Esophagus muscularis mucosa (tissue), 4 donors: ENCODE measurements at places on chromosomes 11 and 22. TPM values are rescaled to one million over a fixed set of nuclear protein-coding genes. Genes with fewer than 3 reads are reported as not detected.

GRCh38 chr11:82898241-82898640 lies 2.0 kb downstream of the PRCP start:
- no peaks in the 10 kb centered on the region for H3K27me3 ChIP-seq
- DNase-seq = no peak
- peak overlapping the region; percentile 10 for H3K4me3 ChIP-seq
- H3K4me1 ChIP-seq = peaks cover 9% of the 10 kb centered on the region
- H3K27ac ChIP-seq = no peak overlapping the region

GRCh38 chr11:47797633-47798032 lies 30.5 kb upstream of the FNBP4 start:
- peaks cover 86% of the 10 kb centered on the region for H3K36me3 ChIP-seq
- no peaks in the 10 kb centered on the region for H3K27me3 ChIP-seq
- no peak overlapping the region for H3K27ac ChIP-seq
- H3K4me1 ChIP-seq = no peaks in the 10 kb centered on the region
- no peak for DNase-seq
- H3K4me3 ChIP-seq = no peak overlapping the region

- H3K27me3 ChIP-seq = peaks cover 6% of the 10 kb centered on the region
- H3K27ac ChIP-seq = no peak overlapping the region
- no peak for DNase-seq
Observed at GRCh38 chr11:121446752-121447156, 5.4 kb upstream of the SORL1 start.

DNA sequence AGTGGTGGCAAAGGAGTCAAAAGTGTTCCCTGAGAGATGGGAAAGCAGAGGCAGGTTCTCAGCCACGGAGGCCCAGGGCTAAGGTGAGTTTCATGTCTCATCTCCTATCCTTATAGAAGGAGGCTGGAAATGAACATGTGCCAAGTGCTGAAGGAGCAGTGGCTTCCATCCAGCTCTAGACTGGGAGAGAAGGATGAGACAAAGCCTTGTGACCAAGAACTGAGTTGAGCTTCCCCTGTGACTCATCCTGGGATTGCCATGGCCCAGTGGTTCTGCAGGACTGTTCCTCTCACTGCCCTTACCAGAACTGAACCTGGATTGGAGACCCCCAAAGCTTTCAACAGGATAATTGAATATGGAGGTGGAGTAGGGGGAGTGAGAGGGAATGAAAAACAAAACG lies 16.7 kb upstream of the OR9Q1 start:
- no peaks in the 10 kb centered on the region for H3K27me3 ChIP-seq
- H3K36me3 ChIP-seq = no peaks in the 10 kb centered on the region

- DNase-seq = no peak
- H3K27me3 ChIP-seq = no peaks in the 10 kb centered on the region
- H3K36me3 ChIP-seq = no peaks in the 10 kb centered on the region
Observed at GRCh38 chr11:28878025-28878424, 769.8 kb downstream of the METTL15 start.

- H3K4me1 ChIP-seq = no peaks in the 10 kb centered on the region
- H3K4me3 ChIP-seq = no peak overlapping the region
- no peaks in the 10 kb centered on the region for H3K27me3 ChIP-seq
- H3K27ac ChIP-seq = no peak overlapping the region
- no peaks in the 10 kb centered on the region for H3K36me3 ChIP-seq
- DNase-seq = peak; percentile 89
Observed at GRCh38 chr11:131065435-131066413, 149.4 kb upstream of the SNX19 start.

GRCh38 chr22:41360126-41360525 lies 21.6 kb upstream of the TEF start:
- peaks cover 37% of the 10 kb centered on the region for H3K36me3 ChIP-seq
- H3K4me3 ChIP-seq = no peak overlapping the region
- H3K27me3 ChIP-seq = no peaks in the 10 kb centered on the region
- H3K4me1 ChIP-seq = no peaks in the 10 kb centered on the region
- H3K27ac ChIP-seq = no peak overlapping the region

DNA sequence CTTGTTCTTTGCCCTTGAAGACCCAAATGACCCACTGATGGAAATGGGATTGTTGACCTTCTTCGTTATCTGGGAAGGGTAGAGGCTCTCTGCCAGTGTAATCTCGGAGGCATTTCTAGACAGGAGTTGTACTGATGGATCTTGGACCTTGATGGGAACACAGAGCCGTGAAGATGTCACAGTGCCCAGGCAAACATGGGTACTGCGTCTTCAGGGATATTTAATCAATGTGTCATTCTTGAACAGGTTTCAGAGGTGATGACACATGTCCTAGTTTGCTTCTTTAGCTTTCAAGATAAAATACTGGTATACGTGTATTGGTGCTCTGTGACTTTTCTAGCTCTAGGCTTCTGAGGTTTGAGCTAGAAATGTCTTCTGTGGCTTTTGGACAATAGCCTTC lies 6.2 kb downstream of the LDLRAD3 start:
- H3K4me1 ChIP-seq = no peaks in the 10 kb centered on the region
- DNase-seq = no peak
- no peaks in the 10 kb centered on the region for H3K36me3 ChIP-seq
- H3K27ac ChIP-seq = no peak overlapping the region

DNA sequence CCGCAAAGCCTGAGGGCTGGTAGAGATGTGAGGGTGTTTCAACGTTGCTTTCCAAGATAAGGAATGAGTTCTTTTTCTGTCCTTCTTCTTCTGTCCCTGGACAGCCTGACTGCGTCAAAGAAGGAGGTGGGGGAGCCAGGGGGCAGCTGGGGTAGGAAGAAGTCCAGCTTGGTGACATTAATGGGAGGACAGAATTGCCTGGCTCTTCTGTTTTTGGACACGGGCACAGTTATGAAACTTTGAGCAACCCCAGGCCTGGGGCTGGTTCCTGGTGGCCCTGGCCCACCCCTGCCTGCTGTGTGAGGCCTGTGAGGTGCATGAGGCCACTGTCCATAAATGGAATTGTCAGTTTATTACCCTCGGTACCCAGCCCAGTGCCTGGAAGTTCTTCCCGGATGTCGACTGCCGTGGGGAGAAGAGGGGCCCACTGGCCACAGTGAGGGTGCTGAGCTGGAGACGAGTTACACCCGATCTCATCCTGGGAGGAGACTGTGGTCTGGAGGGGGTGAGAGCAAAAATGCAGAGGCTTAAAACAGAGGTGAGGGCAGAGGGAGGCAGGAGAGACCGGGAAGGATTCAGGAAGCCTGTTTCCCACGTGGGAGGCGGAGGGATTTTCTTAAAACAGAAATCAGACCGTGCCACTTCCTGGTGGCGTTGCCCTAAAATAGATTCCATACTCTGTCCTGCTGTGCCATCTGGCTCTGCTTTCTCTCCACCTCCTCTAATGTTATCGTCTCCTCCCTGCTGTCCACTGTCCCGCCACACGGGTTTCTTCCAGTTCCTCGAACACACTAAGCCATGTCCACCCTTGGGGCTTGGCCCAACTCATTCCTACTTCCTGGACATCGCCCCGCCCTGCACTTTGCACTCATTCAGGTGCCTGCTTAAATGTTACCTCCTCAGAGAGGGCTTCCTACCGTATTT lies 59.7 kb upstream of the RASD2 start:
- H3K4me1 ChIP-seq = peaks cover 45% of the 10 kb centered on the region
- no peak for DNase-seq
- H3K36me3 ChIP-seq = no peaks in the 10 kb centered on the region
- H3K4me3 ChIP-seq = no peak overlapping the region
- H3K27me3 ChIP-seq = no peaks in the 10 kb centered on the region

GRCh38 chr11:121311373-121311772 lies 18.8 kb downstream of the SC5D start:
- H3K27me3 ChIP-seq = no peaks in the 10 kb centered on the region
- DNase-seq = no peak
- H3K27ac ChIP-seq = no peak overlapping the region
- H3K4me1 ChIP-seq = no peaks in the 10 kb centered on the region
- H3K36me3 ChIP-seq = peaks cover 21% of the 10 kb centered on the region

GRCh38 chr11:12603143-12604088 lies 70.8 kb upstream of the TEAD1 start:
- no peak overlapping the region for H3K4me3 ChIP-seq
- no peaks in the 10 kb centered on the region for H3K36me3 ChIP-seq
- H3K27me3 ChIP-seq = no peaks in the 10 kb centered on the region
- no peak for DNase-seq
- H3K4me1 ChIP-seq = no peaks in the 10 kb centered on the region

GRCh38 chr11:131421066-131421855 lies 50.8 kb downstream of the NTM start:
- DNase-seq = no peak
- no peak overlapping the region for H3K27ac ChIP-seq
- no peaks in the 10 kb centered on the region for H3K27me3 ChIP-seq
- no peaks in the 10 kb centered on the region for H3K4me1 ChIP-seq
- H3K4me3 ChIP-seq = no peak overlapping the region

DNA sequence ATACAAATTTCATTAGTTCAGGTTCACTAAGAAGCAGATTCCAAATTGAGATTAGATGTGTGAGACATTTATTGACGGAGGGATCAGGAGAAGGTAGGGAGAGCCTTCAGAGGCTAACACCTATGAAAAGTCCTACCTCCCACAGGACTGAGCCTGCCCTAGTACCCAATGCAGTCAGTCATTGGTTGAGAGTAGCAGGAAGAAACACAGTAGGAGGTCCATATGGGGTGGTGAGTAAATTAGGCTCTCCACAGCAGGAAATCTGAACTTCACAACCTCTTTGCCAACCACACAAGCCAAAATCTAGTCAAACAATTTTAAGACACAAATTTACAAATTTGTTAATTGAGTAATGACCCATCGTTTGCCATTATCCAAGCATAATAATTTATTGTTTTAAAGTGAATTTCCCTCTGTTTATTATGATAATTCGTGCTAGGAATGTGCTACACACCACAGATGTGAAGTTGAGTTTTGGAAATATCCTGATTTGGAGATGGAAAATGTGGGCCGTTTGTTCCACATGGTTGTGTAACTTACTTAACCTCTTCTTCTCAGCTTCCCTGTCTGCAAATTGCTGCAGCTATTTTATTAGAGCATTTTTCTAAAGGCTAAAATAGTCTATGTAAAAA lies 542.1 kb downstream of the ETS1 start:
- no peaks in the 10 kb centered on the region for H3K4me1 ChIP-seq
- H3K36me3 ChIP-seq = no peaks in the 10 kb centered on the region

- H3K4me1 ChIP-seq = peaks cover 54% of the 10 kb centered on the region
- no peak for DNase-seq
- H3K27ac ChIP-seq = peak overlapping the region; percentile 98
- peak overlapping the region; percentile 65 for H3K4me3 ChIP-seq
Observed at GRCh38 chr11:47215366-47215910, 664 bp downstream of the DDB2 start.

DNA sequence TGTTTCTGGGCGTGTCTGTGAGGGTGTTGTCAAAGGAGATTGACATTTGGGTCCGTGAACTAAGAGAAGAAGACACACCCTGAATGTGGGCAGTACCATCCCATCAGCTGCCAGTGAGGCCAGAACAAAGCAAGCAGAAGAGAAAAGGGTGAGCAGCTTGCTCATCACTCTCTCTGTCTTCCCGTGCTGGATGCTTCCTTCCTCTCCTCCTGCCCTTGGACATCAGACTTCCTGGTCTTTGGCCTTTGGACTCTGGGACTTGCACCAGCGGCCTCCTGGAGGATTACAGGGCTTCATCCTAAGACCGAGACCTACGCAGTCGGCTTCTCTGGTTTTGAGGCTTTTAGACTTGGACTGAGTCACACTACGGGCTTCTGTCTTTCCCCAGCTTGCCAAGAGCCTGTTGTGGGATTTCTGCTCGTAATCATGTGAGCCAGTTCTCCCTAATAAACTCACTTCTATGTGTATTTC lies 18.8 kb downstream of the APOL2 start:
- no peaks in the 10 kb centered on the region for H3K36me3 ChIP-seq
- H3K27me3 ChIP-seq = no peaks in the 10 kb centered on the region
- DNase-seq = no peak
- H3K4me1 ChIP-seq = peaks cover 7% of the 10 kb centered on the region
- H3K27ac ChIP-seq = peak overlapping the region; percentile 53

DNA sequence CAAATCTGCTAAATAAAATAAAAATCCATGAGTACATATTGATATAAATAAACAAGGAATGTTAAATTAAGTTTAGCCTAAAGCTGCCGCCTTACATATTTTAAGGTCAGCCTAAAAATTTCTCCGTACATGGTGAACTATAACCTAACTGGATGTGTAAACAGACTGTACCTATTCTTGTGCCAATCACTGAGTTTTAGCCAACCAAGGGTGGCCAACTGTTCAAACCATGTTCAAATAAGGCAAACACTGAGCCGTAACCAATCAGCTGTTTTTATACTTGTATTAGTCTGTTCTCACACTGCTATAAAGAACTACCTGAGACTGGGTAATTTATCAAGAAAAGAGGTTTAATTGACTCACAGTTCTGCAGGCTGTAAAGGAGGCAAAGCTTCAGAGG lies 8.6 kb upstream of the QSER1 start:
- H3K36me3 ChIP-seq = no peaks in the 10 kb centered on the region
- H3K4me3 ChIP-seq = no peak overlapping the region
- H3K4me1 ChIP-seq = no peaks in the 10 kb centered on the region

DNA sequence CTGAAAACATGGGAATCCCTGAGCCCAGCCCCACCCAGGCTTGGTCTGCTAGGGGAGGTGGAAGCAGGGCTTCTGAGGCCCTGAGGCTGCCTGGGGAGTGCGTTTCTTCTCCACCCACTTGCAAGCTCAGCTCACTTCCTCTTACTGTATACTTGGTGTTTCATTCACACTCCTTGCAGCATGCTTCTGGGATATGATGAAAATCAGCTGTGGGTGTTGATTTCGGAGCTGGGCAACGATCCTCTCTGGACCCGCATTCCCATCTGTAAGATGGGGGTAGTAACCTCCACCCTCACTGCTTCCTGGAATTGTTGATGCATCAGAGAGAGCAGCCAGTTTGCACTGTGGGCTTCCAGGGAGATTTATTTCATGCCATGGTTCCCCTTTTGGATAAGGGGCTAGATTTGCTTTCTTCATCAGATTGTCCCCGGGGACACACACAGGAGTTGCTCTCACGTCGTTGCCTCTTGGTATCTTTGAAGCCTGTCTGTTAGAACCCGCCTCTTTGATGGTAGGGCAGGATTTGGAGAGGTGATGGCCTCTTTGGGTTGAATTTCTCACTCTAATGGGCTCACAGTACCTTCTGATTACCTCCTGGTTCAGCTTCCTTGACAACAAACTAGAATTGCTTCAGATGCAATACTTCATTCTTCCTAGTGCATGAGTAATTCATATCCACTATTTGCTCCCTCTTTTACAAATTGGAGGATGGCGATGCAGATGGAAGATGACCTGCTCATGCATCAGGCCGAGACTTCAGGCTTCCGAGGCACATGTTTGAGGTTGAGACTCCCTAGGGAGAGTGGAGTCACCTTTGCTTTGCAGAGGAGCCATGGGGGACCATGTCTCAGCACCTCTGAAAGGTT lies 40.4 kb downstream of the BCR start:
- no peaks in the 10 kb centered on the region for H3K27me3 ChIP-seq
- DNase-seq = no peak

GRCh38 chr11:10674440-10674855 lies 19.1 kb downstream of the IRAG1 start:
- peak overlapping the region; percentile 40 for H3K4me3 ChIP-seq
- H3K36me3 ChIP-seq = no peaks in the 10 kb centered on the region
- H3K4me1 ChIP-seq = peaks cover 20% of the 10 kb centered on the region

GRCh38 chr11:74669211-74670160 lies 61.7 kb downstream of the CHRDL2 start:
- H3K4me3 ChIP-seq = no peak overlapping the region
- DNase-seq = peak; percentile 89
- H3K4me1 ChIP-seq = peaks cover 27% of the 10 kb centered on the region
- no peaks in the 10 kb centered on the region for H3K36me3 ChIP-seq

- peaks cover 16% of the 10 kb centered on the region for H3K4me1 ChIP-seq
- DNase-seq = no peak
- no peak overlapping the region for H3K4me3 ChIP-seq
- peak overlapping the region; percentile 53 for H3K27ac ChIP-seq
- H3K36me3 ChIP-seq = no peaks in the 10 kb centered on the region
Observed at GRCh38 chr22:27651486-27651885, 150.1 kb downstream of the MN1 start.

Gene APLNR
- 1.7 TPM for total RNA-seq

Gene OR2AG2
- total RNA-seq = not detected

Gene RAB39A
- total RNA-seq = 2.5 TPM

Gene OR52B2
- total RNA-seq = not detected

Gene ST14
- total RNA-seq = 2.9 TPM
